Upper lobe of right lung (tissue), 1 donor: ENCODE measurements at places on chromosomes 13 and 19.
A peak's percentile ranks its signal among the peaks of the same experiment; 100 is the strongest.

- DNase-seq: no peak
Observed at GRCh38 chr13:68257111-68257842, 1027.1 kb upstream of the PCDH9 start.

GRCh38 chr19:22893855-22894270, 61.8 kb downstream of the ZNF723 start:
- no peak for DNase-seq

GRCh38 chr13:75566658-75567057, 17.1 kb downstream of the UCHL3 start:
- no peak for DNase-seq

DNA sequence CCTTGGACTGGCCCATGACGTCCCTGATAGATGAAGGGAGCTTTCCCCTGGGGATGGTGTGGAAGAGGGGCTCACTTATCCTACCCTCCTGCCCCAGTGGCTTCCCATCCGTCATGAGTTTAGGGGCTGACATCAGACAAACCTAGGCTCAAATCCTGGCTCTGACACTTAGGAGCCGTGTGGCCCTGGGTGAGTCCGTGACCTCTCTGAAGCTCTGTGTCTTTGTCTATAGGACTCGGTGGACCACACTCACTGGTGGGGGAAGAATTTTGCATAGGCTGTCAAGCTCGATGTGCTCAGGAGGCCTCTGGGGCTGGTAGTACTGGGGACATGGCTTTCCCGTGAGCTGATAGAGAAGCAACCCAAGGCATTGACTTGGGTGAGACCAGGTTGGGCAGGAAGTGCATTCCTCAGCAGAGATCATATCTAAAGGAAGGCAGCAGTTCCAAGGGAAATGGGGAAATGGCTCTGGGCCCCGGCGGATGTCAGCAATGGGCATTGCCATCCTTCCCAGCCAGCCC, 17.4 kb upstream of the AP1M2 start:
- DNase-seq: no peak

GRCh38 chr13:91647361-91647990, 249.1 kb downstream of the GPC5 start:
- no peak for DNase-seq

DNA sequence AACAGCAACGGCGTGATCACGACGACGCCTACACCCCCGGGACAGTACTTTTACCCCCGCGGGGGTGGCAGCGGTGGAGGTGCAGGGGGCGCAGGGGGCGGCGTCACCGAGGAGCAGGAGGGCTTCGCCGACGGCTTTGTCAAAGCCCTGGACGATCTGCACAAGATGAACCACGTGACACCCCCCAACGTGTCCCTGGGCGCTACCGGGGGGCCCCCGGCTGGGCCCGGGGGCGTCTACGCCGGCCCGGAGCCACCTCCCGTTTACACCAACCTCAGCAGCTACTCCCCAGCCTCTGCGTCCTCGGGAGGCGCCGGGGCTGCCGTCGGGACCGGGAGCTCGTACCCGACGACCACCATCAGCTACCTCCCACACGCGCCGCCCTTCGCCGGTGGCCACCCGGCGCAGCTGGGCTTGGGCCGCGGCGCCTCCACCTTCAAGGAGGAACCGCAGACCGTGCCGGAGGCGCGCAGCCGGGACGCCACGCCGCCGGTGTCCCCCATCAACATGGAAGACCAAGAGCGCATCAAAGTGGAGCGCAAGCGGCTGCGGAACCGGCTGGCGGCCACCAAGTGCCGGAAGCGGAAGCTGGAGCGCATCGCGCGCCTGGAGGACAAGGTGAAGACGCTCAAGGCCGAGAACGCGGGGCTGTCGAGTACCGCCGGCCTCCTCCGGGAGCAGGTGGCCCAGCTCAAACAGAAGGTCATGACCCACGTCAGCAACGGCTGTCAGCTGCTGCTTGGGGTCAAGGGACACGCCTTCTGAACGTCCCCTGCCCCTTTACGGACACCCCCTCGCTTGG, 966 bp downstream of the JUNB start:
- peak; percentile 89 for DNase-seq

GRCh38 chr19:51807111-51807701, 12.2 kb downstream of the FPR3 start:
- DNase-seq: no peak

DNA sequence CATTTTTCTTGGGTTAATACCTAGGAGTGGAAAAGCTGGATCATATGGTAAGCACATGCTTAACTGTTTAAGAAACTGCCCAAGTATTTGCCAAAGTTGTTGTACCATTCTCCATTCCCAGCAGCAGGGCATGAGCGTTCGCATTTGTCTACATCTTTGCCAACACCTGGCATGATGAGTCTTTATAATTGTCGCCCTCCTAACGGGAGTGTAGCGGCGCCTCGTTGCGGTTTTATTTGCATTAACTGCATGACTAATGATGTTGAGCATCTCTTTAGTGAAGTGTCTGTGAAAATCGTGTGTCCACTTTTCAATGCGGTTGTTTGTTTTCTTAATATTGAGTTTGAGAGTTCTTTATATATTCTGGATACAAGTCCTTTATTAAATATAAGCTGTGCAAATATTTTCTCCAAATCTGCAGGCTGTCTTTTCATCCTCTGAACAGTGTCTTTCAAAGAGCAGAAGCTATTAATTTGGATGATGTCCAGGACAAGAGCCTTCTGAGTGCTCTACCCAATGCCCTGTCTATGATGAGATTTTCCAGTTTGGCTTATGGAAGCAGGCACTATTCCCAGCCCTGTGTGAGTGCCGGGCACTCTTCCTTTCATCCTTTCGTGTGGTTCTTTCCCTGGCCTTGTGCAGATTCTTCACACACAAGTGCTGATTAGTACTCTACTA, 202.0 kb downstream of the FOXO1 start:
- no peak for DNase-seq

DNA sequence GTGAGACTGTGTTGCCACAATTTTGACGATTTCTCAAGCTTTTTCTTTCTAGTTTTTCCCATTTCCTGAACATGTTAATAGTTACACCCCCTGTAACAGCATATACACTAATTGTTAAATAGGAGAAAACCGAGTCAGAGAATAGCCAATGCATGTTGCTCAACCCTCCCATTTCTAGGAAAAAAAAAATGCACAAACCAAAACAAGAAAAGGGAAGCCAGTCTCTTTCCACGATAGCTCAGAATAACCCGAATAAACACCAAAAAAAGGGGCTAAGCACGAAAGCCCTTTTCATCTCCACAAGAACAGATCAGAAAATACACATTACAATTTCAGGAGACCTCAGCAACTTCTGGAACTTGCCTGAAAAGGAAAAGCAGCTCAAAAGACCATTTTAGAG, 16.3 kb downstream of the LATS2 start:
- no peak for DNase-seq

GRCh38 chr13:100528820-100529219, 59.8 kb downstream of the GGACT start:
- DNase-seq: no peak

GRCh38 chr13:57633141-57633949, 1.8 kb downstream of the PCDH17 start:
- DNase-seq: peak; percentile 75

GRCh38 chr13:113616281-113616906, 31.8 kb downstream of the TFDP1 start:
- DNase-seq: no peak

- DNase-seq: peak; percentile 86
Observed at GRCh38 chr19:44025217-44025936, at the start of gene ZNF222. Gene ZNF222, plus strand, starts transcription at chr19:44025379. Its CDS starts 58 bp downstream, at chr19:44025437.

DNA sequence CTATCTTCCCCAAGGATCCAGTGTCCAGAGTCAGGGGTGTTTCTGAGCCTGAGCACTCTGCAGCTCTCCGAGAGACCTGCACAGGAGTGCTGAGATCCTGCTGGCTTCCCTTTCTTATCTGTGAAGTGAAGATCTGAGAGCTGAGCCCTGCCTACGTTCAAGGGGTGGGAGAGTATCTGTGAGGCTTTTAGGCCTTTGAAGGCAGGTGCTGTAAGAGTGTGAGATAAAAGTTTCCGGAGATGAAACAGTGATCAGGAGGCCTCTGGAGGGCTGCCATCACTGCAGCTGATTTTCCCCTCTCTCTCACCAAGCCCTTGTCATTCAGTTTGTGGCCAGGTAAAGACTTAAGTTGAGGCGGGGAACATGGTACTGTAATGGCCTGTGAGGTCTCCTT, 83.1 kb downstream of the AKAP11 start:
- no peak for DNase-seq

GRCh38 chr13:40640202-40640601, 26.2 kb downstream of the FOXO1 start:
- DNase-seq: no peak

DNA sequence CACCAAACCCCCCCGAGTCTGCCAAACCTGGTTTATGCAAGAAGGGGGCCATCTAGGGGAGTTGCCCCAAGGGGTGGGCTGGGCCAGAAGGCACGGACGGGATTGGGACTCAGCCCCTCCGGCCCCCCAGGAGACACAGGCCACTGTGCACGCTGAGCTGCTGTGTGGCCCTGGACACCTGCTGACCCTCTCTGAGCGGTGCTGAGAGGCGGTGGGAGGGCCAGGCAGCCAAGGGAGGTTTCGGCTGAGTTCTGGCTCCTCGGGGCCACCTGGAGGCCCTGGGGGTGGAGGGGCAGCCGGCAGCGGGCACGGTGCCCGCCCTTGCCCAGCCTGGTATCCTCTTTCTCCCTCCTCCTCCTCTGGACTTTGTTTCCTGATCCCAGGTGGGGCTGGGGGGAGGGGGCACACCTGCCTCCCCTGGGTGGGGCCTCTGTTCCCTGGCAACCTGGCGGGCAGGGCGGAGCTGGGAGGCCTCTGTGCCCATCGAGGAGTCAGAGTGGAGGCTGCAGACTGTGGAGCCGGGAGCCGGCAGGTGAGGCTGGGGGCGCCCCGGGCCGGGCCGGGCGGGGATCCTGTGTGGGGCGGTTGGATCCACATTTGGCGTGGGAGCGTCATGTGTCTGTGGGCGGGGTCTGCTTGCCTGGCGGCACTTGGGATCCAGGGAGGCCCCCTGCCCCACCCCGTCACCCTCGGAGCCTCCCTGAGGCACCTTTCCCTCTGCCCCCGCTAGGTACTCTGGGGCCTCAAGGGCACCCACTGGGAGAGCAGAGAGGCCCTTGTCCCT, at the start of gene MISP:
Gene MISP (plus strand): TSS at position 473 of the 784 bp plus-strand sequence. CDS start 5,835 bp downstream, outside the sequence.
- DNase-seq: peak; percentile 85

- no peak for DNase-seq
Observed at GRCh38 chr13:44331912-44332851, 41.4 kb upstream of the SERP2 start.

DNA sequence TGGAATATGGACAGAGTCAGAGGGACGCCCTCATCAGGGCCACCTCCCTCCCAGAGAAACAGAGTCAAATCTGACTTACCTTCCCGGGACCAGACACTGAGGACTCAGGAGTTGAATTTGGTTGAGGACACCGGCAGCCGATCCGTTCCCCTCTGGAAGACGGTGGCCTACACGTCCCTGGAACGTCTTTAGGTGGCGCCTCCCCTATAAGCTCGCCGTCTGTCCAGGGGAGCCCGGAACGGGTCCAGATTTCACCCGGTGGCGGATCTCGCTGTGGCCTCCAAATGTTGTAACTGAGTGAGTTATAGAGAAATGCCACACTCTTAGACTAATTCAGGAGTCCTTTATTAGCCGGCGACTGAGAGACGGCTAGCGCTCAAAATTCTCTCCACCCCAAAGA, 9.0 kb downstream of the TNFSF14 start:
- DNase-seq: no peak

GRCh38 chr13:60334310-60334709, 62.7 kb upstream of the TDRD3 start:
- DNase-seq: no peak

DNA sequence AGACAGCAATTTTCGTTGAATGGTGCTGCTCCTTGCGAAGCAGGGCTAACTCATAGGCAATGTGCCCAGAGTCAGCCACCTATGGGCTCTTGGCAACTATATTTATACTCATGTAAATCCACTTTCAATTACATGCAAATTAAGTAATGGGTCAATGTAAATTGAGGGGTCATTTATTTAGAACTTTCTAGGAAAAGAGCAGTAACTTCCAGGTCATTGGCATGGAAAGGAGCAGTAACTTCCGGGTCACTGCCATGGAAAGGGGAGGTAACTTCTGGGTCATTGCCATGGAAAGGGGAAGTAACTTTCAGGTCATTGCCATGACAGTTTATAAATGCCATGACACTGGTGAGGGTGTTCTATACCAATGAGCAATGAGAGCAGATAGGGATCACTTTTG, 11.6 kb downstream of the KLK4 start:
- no peak for DNase-seq

- no peak for DNase-seq
Observed at GRCh38 chr13:25380082-25380481, 8.3 kb downstream of the ATP8A2 start.

GRCh38 chr13:41562083-41562482, 104.7 kb downstream of the RGCC start:
- no peak for DNase-seq

DNA sequence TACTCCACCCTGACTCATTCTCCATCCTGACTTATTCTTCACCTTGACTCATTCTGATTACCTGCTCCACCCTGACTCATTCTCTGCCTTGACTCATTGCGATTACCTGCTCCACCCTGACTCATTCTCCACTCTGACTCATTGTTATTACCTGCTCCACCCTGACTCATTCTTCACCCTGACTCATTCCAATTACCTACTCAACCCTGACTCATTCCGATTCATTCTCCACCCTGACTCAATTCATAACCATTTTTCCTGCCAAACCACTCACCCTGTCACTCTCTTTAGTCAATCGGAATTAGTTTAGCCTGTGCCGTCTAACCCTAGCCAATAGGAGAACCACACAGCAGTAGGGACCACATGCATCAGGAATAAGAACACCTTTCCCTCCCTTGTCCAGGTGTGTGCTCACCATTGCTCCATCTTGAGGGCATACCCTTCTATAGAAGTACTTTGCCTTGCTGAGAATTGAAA, 1227.4 kb upstream of the PCDH20 start:
- no peak for DNase-seq
